Stimulated activated CD8-positive, alpha-beta memory T cell treated with anti-CD3 and anti-CD28 coated beads, Interleukin-15, amount 100 ng/mL, for 24 hours (primary cell): ENCODE measurements at places on chromosomes 6 and 20.
A peak's percentile ranks its signal among the peaks of the same experiment; 100 is the strongest.

DNA sequence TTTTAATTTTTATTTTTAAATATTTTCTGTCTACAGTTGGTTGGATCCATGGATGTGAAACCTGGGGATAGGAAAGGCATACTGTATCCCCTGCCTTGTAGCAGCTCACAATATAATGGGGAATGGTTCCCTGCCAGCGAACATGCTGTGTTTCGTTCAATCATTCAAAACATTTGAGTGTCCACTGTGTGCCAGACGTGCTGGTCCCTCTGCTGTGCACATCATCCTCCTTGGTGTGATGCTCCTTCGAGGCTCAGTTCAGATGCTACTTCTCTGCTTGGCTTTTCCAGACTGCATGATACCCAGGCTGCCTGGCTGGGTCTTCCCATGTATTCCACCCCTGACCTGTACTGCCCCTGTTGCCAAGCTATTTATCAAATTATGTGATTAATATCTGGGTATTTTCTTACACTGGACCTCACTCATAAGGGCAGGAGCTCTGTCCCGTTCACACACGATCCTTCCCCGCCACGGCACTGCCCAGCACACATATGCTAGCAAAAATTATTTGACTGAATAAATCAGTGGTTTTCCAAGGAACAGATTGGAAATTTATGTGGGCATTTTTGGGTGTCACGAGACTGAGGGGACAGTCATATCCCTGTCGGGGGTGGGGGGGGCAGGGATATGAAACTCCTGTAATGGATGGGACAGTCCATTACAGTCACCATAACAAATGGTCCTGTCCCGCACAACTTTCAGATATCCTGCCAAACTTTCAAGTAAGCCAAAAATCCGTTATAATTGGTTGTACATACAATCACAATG, 4.9 kb downstream of the SDCBP2 start:
- no peak for DNase-seq

GRCh38 chr20:50003253-50003656, 20.5 kb downstream of the SNAI1 start:
- DNase-seq = no peak

GRCh38 chr6:154496793-154497517, 13.5 kb downstream of the CNKSR3 start:
- DNase-seq = no peak

DNA sequence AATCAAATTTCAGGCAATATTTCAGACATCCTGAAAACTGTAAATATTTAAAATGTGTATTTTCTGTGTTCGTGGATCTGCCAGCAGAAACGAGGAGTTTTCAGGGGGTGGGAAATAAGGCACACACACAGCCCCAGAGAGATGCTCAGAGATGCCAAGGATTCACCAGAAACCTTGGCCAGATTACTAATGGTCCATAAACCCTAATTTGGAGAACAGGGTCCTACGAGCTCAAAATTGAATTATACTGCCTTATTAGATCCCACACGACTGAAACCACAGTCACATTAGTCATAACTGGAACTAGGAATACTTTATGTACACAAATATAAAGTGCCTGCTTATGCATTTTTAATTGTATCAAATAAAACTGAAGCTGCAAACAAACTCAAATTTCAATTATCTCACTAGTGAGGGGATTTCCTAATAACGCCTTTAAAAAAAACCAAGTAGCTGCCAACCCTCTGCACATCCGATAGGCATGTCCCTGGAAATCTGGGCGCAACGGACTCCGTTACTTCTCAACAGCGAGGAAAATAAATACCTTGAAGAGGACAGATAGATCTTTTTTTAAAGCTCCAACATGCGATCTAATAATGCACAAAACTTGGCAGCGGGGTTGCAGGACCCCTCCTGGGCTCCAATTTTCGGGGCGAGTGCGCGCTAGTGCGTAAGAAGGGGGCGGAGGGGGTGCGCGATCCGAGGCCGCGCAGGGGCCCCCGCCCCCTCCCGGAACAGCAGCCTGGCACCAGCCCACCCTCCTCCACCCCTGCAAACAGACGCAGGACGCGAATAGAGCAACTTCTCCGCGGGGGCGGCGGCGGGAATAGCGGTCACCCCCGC, 897 bp downstream of the CHD6 start:
- DNase-seq = peak; percentile 15

DNA sequence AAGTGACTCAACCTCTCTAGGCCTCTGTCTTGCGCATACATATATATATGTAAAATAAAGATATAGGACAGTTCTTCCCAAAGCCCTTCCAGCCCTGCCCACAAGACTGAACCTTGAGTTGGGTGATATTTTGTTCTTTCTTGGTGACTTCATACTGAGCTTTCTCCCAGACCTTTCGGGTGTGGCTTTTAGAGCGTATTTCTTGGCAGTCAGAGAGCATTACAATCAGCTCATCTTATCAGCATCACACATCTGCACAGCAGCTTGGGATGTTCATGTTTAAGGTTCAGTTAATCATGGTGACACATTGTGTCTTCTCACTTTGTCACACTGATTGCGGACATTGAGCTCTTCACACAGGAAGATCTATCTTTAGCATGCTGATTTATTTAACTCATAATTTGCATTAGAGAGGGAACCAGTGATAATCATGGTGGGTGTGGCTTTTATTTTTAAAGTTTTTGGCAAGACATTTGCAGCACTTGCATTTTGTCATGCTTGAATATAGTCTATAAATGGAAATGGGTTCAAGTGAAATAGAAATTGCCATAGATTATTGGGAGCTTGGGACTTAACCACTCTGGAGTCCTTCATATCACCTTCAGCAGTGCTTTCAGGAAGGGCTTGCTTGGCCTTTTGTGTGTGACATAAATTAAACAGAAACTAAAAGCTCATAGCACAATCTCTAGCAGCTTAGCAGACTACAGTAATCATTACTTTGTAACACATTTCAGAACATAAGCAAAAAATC, 8.3 kb downstream of the KIF3B start:
- no peak for DNase-seq

DNA sequence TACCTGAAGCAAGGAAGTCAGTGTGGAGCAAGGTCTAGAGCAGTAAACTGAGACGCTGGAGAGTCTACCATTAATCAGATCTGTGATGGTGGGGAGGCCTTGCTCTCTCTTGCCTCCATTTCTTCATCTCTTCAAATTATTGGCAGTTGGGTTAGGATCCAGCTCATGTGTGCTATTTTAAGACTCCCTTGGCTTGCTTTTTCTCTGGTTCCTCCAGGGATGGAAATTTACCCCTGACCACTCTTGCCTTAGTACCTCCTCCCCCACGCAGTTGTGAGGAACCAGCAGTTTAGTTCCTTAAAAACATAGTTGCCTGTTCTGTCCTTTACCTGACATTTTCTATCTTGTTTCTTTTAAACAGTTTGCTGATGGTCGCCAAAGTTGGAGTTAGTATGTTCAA, 7.4 kb downstream of the TMEM14C start:
- no peak for DNase-seq

GRCh38 chr20:37516811-37517750, 4.0 kb upstream of the NNAT start:
- no peak for DNase-seq

DNA sequence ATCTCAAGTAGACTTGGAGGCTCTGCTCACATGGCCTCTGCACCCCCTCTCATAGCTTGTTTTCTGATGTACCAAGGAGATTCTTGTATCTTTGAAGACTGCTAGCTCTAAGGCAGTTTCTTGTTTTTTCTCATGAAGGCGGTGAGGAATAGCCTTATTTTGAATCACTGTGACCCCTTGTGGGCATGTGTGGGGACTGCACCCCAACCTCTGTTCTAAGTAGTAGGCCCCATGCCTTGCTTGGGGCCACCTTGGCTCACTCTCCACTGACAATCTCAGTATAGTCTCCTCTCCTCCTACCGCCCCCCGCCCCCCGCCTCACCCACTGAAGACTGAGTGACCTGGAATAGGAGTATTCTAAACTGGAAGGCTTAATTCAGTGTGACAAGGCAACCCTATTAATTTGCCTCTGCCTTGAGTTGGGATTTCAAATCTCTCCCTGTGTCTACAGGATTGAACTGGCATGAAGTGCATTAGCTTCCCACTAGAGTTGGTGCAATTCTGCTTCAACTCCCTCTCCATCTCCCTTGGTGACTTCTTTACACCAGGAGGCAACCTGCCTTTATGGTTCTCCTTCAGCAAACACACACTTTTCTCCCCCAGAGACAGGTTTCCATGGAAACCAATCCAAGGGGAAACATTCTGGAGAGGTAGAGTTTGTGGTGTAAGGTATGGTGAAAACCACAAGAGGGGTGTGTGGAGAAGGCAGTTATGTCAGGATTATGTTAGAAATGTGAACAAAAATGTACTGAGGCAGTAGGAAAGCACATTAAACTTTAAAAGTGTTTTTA, 75.4 kb upstream of the ECI2 start:
- peak; percentile 7 for DNase-seq

- no peak for DNase-seq
These were observed 88.8 kb upstream of the HS3ST5 start for GRCh38 chr6:114431641-114432040.

DNA sequence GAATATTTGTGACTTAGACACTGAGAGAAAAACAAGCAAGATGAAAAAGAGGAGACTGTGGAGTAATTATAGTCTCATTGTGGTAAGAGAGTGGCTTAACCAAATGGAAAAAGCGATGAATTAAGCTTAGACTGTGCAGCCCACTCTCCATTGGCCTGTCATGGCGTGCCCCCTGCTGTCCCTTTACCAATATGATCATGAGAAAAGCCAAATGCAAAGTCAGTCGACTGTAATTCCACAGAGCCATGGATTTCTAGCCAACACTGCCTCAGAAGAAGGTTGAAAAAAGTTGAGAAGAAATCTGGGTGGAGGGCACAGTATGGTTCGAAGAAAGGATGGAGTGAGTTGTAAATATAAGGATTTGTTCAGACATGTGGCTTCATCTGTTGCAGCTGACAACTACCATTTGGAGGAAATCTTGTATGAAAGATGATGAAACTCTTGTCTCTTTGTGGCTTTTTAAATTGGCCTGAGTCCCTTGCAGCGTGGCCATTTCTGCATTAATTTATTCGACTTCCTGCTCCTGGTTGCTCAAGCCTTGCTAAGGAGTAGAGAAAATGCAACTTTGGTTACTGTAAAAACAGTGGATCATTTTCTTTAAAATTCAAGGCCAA, 251.4 kb downstream of the DOK5 start:
- DNase-seq = no peak

DNA sequence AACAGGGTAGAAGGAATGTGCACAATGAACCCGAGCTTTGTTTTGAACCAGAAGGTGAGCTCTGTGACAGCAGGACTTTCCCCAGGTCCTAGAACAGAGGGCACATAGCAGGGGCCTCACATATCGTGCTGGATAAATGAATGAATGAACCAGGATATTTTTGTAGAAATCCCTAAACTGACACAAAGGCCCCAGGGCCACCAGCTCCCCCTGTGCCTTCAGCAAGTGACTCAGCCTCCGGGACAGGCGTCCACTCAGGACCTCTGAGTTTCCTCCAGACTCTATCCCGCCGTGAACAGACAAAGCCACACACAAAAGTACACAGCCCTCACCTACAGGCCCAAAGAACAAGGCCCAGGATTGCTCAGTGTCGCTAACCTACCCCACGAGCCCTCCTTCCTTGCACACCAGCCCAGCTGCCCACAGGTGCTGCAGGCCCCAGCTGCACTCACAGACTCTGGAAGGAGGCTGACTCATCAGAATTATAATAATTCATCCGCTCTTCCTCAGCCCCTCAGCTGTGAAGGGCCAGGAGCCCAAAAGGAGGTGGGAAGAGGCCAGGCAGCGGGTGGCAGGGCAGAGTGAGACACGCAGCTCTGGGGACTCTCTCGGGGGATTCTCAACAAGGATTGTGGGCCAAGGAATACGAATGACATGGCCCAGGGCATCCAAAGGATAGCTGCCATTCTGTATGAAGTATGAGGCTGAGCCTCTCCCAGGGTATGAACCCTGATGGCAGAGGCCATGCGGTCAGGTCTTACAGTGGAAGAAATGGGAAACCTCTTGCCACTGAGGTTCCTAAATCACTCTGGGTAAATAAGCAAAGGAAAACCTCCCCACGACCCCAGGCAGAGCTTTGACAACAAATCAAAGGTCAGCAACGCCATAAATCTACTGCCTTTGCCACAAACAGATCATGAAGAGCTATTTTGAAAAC, 40.9 kb downstream of the SUMO4 start:
- no peak for DNase-seq

GRCh38 chr6:105896052-105896820, 189.9 kb upstream of the PRDM1 start:
- no peak for DNase-seq

DNA sequence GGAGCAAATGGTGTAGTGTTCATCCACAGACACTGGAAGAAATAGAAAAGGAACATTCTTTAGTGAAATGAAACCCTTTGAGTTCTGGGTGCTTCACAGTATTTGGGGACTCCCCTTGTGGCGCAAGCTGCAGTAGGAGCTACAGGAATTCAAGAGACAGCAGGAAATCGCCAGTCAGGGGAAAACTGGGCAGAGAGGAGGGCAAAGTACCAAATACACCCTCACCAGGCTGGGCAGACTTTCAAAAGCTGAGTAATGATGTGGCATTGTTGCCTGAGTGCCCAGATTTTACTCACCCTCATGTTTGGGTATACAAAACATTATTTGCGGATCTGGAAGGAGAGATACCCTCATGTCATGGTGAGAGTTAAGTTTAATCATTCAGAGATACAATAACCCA, 97.9 kb downstream of the SOD2 start:
- DNase-seq = no peak

DNA sequence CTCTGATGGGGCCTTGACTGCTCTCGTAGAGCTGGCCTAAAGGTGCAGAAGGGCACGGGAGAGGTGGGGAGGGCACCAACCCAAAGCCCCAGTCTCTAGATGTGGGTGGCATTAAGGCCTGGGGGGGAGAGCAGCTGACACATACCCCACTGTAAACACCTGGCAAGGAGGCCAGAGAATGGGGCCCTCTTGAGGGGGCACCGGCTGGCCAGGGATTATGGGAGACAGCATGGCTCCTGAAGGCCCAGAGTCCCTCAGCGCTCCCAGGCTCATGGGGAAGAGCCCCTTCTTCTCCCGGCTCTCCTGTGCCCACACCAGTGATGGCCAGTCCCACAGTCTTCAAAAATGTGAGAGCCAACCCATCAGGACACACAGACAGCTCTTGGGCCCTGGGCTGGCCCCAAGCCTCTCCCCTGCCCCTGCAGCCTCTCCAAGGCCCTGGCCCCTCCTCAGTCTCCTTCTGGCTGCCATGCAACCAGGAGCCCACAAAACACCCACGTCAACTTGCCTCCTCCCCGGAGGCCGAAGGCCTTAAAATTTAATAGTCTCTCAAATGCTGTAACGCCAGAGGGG, 58.2 kb upstream of the FOXP4 start:
- DNase-seq = no peak

DNA sequence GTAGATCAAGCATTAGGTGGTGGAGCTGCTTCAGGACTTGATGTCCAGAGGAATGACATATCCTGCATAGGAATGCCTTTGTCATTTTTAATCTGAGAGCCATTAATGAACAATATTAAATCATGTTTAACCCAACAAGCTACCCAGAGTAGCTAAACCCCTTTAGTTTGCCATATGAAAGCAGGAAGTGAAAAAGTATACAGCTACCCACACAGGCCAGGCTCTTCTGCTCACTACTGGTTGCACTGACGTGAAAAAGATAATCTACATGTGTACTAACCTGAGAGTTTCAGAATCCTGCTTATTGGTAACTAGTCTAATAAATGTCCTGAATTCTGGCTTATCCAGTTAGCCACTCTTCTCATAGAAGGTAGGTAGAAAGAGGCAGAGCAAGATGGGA, 19.9 kb downstream of the GLYATL3 start:
- no peak for DNase-seq
